ENCODE measurements at places on chromosomes 2 and 18.

GRCh38 chr18:63363951-63364350, 3.1 kb downstream of the KDSR start:
- no peak for DNase-seq

- no peak for DNase-seq
Observed at GRCh38 chr18:36124841-36125240, 4.3 kb downstream of the SLC39A6 start.

- DNase-seq, result peak; percentile 58
Observed at GRCh38 chr2:98091738-98092137, 4.8 kb downstream of the VWA3B start.

- no peak for DNase-seq
Observed at GRCh38 chr2:19677215-19677777, 224.5 kb downstream of the TTC32 start.

- no peak for DNase-seq
Observed at GRCh38 chr2:39581866-39582265, 83.9 kb upstream of the TMEM178A start.

DNA sequence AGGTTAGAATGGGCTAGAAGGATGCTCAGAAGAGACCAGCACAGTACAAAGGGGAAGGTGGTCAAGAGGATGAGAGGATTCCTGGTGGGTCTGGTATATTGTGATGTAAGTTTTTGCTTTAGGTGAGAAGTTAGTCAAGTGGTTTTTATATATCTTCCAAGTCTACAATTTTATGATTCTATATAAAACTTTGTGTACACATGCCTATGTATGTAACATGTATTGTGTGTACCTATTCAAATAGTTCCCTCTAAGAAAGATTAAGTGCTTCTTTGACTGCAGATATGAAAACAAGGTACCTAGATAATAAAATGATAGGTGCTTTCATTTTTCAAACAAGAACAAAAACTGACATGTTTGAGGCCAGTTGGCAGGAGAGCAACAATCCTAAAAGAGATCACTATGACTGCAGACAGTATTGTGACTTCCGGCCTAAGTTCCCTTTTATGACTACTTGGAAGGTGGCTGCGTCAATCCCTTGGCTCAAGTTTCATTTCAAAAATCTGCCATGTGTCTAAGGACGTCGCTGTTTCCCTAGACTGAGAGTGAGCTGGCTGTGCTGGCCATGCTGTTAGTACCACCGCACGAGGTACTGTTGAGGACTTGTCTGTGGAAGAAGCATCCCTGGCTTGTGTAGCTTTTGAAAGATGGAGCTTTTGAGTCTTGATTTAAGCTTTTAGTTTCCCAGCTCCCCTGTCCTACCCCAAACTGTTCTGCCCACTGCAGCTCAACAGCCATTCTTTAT, 123.1 kb downstream of the PRPF40A start:
- DNase-seq, result no peak

DNA sequence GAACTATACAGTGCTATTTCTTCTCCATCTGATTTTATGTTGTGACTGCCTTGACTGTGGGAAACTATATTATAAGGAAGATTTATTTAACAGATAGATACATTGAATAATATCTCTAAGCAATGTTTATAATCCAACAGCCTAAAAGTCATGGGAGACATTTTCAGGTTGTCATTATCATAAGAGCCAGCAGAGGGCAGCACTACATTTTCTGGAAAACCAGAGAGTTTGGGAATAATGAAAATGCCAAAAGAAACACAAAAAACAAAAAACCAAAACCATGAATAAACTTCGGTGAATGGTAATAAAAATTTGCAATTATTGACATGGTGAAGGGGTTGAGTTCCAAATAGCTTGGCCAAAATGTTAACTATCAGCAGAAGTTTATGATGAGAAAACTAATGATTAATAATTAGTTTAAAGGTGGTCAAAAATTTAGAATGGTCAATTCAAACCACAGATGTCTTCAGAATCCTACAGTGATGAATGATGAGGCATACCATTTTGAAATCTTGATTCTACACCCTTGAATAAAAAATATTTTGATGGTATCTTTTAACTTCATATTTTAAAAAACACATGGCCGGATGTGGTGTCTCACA, 4.7 kb downstream of the EEF1B2 start:
- peak; percentile 53 for DNase-seq

- DNase-seq, result no peak
Observed at GRCh38 chr18:22503803-22504202, 86.1 kb upstream of the CTAGE1 start.

DNA sequence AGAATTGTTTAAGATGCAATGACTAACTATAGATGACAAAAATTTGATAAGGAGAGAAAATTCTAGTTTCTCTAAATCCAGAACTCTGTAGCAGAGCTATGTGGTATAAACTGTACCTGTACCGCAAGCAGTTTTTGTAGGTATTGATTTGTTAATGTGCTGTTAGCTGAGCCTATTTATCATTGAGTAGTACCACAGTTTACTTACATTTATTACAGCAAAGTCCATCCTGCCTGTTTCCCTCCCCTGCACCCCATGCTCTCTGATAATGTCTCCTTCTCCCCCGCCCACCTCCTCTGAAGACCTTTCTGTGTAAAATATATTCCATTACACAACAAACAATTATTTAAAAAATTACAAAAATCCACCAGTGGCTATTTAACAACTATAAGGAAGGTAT, 170.6 kb downstream of the RNF152 start:
- DNase-seq, result no peak

GRCh38 chr2:128736689-128737545, 418.2 kb upstream of the HS6ST1 start:
- DNase-seq, result peak; percentile 83

DNA sequence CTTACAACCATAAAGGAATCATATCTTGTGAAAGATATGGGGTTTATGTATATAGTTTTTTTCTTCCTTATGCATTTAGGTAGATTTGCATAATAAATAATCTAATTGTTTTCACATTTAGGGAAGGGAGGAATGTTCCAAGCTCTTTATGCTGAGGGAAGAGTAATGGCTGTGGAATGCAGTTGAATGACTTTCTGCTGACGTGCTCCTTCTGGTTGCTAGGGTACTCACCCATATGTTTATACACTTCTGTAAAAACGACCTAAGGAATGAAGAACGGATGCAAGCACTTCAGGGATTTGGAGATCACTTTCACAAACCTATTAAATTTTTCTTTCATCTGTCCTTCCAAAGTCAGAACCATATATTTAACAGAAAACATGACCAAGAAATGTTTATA, 29.2 kb upstream of the PPP4R1 start:
- DNase-seq, result no peak

- DNase-seq, result no peak
Observed at GRCh38 chr2:120323807-120324399, 22.0 kb upstream of the INHBB start.

DNA sequence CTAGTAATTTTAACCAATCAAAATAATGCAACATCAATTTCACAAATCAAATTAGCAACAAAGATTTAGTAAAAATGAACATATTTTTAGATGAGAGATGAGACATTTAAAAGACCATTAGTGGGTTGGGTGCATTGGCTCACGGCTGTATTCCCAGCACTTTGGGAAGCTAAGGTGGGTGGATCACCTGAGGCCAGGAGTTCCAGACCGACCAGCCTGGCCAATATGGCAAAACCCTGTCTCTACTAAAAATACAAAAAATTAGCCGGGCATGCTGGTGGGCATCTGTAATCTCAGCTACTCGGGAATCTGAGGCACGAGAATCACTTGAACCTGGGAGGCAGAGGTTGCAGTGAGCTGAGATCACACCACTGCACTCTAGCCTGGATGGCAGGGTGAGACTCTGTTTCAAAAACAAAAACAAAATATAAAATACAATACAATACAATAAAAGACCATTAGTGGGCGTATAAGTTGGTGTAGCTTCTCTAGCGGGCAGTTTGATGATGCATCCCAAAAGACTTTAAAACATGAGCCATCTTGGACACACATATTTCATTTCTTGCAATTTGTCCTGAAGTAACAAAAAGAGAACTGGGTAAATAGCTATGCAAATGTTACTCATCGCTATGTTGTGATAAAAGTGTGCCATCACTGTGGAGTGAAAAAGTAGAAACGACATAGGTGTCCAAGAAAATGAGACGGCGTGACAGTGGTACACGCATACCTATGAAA, 101.8 kb downstream of the COL6A3 start:
- no peak for DNase-seq

- DNase-seq, result no peak
Observed at GRCh38 chr2:16971722-16972234, 306.1 kb upstream of the CYRIA start.

DNA sequence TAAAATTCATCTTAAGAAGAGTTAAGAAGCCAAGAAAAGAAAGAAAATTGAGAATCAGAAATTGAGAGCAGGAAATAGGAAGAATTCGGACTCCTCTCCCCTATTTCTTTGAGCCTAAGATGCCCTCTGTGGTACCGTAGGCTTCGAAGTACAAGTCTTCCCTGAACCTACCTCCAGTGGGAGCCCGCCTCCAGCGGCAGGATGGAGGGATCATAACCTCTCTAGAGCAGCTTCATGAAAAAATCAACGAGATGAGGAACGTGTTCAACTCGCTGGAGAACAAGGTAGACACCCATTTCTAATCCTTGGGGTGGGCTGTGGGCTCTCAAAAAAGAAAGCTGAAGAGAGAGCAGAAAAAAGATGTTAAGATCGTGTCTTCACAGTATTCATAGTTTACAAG, 36.3 kb downstream of the ARHGEF33 start:
- DNase-seq, result peak; percentile 12

GRCh38 chr2:199201539-199201938, 256.2 kb downstream of the SATB2 start:
- no peak for DNase-seq

DNA sequence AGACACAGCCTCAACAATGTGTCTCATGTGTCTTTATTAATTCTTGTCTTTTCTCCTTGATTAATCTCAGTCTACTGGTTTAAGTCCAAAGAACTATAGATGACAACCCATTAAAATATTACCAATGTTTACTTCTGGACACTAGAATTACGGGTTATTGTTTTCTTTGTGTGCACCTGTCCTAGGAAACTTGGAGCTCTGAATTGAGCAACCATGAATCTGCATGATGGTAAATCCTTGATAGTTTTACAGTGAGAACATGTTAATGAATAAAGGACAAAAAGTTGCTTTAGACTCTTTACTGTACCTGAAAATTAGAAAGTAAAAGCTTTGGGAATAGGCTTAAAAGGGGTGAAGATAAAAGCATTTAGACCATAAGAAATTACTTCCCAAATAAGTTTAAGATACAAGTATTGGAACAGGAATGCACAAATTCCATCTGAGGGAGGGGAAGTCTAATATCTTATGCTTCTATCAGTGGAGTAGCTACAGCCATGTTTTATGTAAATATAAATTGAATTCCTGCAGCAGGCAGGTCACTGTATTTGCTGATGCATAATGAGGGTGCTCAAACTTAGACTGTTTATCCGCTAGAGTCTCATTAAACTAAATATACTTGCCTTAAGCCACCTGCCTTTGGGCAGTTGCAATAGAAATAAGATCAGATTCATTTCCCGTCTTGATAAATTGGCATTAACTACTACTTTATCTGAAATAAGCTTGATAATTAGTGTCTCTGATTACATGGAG, 603.7 kb upstream of the GCFC2 start:
- no peak for DNase-seq

DNA sequence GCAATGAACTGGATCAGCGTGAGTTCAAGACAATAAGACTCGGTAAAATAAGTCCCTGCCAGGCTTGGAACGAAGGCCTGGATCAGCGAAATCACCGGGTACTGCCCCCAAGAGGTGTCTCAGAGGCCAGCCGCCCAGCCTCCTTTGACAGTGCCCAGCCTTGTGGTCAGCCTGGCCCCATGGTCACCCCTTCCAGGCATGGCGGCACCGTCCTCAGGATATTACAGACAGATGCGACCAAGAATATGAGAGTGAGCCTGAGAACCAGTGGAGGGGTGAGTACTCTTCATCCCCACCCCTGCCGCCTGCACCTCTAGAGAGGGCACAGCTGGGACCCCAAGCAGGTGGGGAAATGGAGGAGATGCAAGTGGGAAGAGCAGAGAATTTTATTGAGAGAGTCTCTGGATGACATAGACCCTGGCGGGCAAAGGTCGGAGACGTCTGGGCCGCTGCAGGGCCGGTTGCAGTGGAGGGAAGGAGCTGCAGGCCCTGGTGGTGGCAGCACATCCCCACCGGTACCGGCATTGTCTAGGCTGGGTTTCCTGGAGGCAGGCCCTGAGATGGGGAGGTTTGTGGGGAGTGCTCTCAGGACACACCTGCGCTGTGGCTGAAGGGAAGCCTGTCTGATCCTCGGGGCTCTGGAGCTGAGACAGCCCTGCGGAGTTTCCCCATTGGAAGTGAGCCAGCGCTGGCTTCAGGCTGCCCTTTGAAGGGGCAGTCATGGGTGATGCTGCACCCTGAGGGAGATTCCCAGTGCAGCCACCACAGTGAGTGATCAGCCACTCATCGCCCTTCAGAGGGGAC, 190.0 kb downstream of the SEPTIN10 start:
- no peak for DNase-seq

DNA sequence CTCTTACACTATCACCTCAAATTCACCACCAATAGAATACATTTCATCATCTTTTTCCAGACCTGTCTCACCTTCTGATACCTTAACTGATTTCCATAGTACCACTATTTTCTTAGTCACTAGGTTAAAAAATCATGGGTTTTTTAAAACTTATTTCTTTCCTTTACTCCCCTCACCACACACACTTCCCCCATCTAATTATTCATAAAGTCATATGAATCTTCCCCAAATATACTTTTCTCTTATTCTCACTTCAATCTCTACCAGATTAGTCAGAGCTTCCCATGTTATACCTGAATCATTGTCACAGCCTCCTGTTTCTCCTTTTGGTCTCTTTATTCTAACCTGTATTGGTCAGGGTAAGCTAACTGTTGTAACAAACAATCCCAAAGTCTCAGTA, 696.3 kb downstream of the BCL11A start:
- DNase-seq, result no peak

DNA sequence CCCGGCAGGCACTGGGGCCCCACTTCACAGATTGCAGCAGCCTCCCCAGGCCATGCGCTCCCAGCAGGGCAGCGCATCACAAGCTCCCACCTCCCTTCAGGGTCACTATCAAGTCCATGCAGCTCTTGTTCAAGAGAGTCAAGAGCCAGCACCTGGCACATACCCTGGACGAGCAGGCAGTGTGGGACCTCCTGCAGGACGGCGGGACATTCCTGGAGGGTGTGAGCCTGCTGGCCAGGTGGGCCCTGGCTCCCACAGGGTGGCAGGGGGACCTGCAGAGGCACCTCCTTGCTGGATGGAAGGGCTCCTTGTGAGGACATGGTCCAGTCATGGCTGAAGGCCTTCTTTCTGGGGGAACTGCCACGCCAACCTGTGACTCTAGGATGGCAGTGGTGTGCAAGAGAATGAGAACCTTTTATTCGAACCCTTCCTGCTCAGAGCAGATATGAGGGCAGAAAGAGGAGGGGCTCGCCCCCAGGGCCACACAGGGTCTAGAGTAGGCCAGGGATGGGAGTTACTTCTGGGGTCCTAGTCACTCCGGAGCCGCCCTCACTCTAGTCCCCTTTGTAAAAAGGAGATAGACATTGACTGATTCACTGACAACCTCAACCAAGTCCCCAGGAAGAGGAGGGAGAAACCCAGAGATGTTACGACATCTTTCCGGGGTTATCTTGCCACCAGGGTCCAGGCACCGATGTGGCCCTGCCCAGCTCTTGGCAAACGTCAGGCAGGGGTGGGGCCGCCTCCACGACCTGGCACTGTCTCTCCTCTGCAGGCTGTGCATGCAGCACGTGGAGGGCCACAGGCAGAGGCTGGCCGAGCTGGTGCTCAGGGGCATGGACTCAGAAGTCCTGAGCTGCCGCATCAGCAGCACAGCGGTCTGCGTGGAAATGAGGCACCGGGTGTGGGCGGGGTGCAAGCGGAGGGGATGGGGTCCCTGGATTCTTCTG, 31.3 kb downstream of the HJURP start:
- no peak for DNase-seq
